ENCODE measurements at places on chromosomes 4 and X.
A peak's percentile ranks its signal among the peaks of the same experiment; 100 is the strongest.

GRCh38 chr4:124386163-124386562, 326.4 kb downstream of the ANKRD50 start:
- no peak for DNase-seq

GRCh38 chr4:153466081-153466948, at the start of gene TMEM131L:
TMEM131L (plus strand) TSS chr4:153466360; CDS start chr4:153466398, 38 bp downstream.
- DNase-seq: peak; percentile 78

DNA sequence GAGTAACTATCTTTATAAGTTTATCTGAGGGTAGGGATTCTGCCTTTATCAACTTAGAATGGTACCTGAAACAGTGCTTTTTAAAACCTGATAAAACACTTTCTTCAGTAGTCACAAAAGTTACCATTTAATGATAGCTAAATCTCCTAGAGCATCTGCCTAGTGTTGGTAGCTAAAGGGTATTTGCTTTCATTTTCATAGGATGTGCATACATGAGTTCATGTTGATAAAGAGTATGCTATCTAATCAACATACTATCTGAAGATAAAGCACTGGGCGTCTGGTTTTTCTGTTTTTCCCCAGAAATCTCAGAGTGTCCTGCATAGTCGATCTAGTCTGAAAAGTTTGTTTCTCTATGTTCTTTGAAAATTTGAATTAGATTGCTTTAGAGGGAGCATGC, 75.1 kb downstream of the ADGRL3 start:
- no peak for DNase-seq

- DNase-seq: no peak
These were observed 94.4 kb downstream of the KLHL8 start for GRCh38 chr4:87126056-87126455.

DNA sequence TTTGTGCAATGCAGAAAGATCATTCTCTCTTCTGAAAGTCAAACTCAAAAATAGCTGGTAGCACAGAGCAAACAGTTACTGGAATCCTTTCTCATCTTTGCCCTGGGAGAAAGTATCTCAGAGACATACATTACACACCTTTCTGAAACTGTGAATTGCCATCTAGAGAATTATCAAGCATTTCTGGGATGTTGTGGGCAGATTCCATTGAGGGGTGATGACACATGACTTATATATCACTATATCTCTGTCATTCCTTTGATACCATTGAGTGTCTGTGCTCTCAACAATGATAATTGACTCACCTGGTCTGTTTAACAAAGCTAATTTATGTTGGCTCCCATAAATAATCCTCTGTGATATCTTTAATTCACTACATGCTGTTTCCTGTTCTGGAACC, 13.0 kb downstream of the SLIT2 start:
- DNase-seq: no peak

DNA sequence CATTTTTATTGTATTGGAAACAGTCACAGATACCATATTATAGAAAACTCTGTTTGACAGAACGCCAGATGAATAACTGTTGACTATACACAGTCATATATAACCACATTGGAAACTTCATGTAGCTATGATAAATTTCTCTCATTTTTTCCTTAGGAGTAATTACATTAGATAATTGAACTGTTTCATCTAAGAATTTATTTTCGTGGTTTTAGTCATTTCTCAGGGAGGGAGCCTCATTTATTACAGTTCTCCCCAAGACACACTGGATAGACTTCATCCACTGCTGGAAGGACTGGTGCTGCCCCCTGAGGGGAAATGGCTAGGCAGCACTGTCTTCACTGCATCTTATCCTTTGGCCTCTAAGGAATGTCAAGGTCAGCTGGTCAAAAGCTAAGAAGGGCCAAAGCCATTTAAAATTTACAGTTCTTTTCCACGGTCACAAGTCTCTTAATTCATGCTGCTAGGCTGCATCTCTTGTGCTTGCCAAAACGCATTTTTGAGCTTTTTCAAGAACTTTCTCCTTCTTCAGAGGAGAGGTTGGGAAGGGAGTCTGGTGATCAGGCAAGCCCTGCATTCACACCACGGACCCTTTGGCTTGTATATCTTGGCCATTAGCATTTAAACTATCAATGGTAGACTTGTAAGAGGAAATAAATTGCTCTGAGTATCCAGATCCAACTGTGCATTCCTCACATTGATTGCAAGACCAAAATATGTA, 145.1 kb downstream of the CBR4 start:
- no peak for DNase-seq

- DNase-seq: no peak
These were observed 20.8 kb upstream of the SEL1L3 start for GRCh38 chr4:25883565-25883964.

Data from RPMI8226 (cell line).